Right ventricle myocardium inferior (tissue), 1 donor: ENCODE measurements at places on chromosomes 1 and 21. TPM values are rescaled to one million over a fixed set of nuclear protein-coding genes. Genes with fewer than 3 reads are reported as not detected.

ABCA4 gene
- 0.11 TPM for total RNA-seq

OR10Z1 gene
- not detected for total RNA-seq

ADORA3 gene
- 3.8 TPM for total RNA-seq

HSPG2 gene
- total RNA-seq: 269 TPM

PODN gene
- 35.3 TPM for total RNA-seq

RBP7 gene
- 39.3 TPM for total RNA-seq

PARS2 gene
- 4.2 TPM for total RNA-seq

FAM151A gene
- 1.5 TPM for total RNA-seq

MYOC gene
- total RNA-seq: 5.3 TPM

ROR1 gene
- total RNA-seq: 8.4 TPM

CD1B gene
- not detected for total RNA-seq

DEPDC1 gene
- 0.43 TPM for total RNA-seq

IL22RA1 gene
- 0.24 TPM for total RNA-seq

AK5 gene
- 0.51 TPM for total RNA-seq
